ENCODE measurements at places on chromosomes 3 and 15.

DNA sequence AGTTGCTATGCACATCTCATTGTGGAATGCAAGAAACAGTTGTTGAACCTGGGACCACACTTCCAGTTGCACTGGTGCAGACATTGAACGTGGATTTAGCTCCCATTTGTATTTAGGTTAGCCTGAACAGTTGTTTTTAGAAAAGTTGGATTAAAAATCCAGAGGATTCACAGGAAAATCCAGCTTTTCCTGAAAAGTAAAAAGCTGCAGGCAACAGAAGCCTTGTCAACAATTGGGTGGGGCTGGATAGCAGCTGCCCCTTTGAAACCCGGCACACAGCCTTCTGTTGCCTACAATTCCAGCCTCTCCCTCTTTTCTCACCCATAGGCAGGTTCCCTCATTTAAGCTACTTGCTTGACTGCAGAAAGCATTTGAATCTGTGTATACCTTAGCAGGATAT is 165.3 kb upstream of the TBL1XR1 start:
- DNase-seq = no peak

- no peak for DNase-seq
Measured at GRCh38 chr3:123082370-123083065, 15.7 kb downstream of the PDIA5 start.

GRCh38 chr3:101203411-101203810 is 117.0 kb downstream of the IMPG2 start:
- no peak for DNase-seq

GRCh38 chr3:24432989-24433388 is 61.7 kb downstream of the THRB start:
- no peak for DNase-seq

GRCh38 chr15:81948751-81949150 is 97.1 kb downstream of the MEX3B start:
- DNase-seq = no peak

GRCh38 chr15:22794063-22794462 is 7.6 kb downstream of the NIPA1 start:
- no peak for DNase-seq

GRCh38 chr3:190076136-190076535 is 44.6 kb downstream of the P3H2 start:
- no peak for DNase-seq

DNA sequence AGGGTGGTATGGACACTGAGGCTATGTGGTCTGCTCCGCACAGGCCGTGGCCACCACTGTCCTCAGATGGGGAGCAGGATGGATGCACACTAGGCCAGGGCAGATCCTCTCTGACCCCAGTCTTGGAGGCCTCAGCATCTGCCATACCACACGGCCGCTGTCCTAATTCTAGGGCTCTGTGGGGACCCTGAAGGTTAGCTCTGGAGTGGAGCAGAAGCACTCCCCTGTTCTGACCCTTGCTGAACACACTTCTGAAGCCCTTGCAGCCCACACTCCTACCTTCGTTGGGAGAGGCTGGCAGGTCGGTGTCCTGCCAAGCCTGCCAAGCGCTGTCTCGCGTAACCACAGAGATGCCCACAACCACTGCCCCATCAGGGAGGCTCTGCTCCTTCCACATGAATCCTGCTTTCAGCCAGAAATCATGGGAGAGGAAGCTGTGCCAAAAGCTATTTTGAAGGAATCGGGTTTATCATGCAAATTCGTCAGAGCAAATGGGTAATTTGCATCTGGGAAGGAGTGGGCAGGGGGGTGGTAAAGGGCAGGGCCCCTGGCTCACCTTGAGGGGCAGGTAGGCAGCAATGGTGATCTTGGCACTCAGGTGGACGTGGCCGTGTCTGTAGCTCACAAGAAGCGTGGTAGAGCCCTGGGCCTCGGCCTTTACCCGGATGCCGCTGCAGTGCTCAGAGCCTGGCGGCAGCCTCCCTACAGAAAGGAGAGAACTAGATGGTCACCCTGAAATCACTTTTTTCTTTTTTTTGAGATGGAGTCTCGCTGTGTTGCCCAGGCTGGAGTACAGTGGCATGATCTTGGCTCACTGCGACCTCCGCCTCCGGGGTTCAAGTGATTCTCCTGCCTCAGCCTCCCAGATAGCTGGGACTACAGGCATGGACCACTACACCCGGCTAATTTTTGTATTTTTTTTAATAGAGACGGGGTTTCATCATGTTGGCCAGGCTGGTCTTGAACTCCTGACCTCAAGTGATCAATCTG is 54.4 kb downstream of the NUP210 start:
- DNase-seq = no peak

GRCh38 chr3:151203051-151203420 is at the start of gene GPR171:
GPR171 (minus strand) TSS chr3:151203216; CDS start chr3:151199386, 3,830 bp downstream.
- no peak for DNase-seq

DNA sequence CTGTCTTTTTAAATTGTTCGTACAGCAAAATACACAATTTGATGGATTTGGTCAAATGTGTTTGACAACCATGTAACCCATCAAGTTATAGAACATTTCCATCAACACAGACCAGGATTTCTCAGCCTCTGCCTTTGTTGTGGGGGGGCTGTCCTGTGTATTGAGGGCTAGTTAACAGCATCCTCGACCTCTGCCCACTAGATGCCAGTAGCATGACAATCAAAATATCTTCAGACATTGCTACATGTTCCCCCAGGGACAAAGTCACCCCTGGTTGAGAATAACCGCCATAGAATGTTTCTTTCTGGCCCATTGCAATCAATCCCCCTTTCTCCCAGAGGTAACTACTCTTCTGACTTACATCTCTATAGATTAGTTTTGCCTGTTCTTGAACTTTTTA is 310.1 kb upstream of the RGMA start:
- no peak for DNase-seq

DNA sequence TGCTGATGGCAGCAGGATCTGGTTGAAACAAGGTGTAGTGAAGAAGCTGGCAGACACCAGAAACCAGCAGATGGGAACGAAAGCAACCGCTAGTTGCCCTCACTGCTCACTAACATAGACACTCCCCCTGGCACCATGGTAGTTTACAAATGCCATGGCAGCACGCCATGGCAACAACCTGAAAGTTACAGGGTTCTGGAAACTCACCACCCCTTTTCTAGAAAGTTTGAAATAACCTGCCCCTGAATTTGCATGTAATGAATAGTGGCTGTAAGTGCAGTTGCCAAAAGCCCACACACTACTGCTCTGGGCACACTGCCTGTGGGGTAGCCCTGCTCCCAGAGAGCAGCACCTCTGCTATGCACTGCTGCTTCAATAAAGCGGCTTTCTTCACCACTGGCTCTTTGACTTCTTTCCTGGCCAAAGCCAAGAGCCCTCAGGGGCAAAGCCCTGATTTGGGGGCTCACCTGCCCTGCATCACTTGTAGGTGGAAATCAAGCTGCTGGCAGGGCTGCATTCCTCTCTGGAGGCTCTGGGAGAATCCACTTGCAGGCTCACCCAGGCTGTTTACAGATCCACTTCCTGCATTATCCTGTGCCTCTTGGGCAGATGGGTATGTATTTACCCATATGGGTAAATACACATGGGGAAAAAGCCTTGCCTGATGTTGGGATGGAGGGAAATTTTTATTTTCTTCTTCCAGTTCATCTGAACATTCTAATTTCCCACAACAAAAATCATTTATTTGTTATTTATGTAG is 2.0 kb upstream of the GP9 start:
- DNase-seq = no peak

GRCh38 chr3:14565868-14566588 is 25.9 kb upstream of the GRIP2 start:
- no peak for DNase-seq
